Omental fat pad (tissue), 4 donors: ENCODE measurements at places on chromosomes 4 and X.

- no peak for DNase-seq
These were observed 39.8 kb upstream of the ATOH1 start for GRCh38 chr4:93788712-93789111.

- DNase-seq, result no peak
These were observed 563.9 kb downstream of the GRXCR1 start for GRCh38 chr4:43456383-43456782.

GRCh38 chr4:56241500-56241899 lies 145.8 kb downstream of the AASDH start:
- no peak for DNase-seq

- no peak for DNase-seq
These were observed 991.9 kb downstream of the NLGN4X start for GRCh38 chrX:5236749-5237148.

DNA sequence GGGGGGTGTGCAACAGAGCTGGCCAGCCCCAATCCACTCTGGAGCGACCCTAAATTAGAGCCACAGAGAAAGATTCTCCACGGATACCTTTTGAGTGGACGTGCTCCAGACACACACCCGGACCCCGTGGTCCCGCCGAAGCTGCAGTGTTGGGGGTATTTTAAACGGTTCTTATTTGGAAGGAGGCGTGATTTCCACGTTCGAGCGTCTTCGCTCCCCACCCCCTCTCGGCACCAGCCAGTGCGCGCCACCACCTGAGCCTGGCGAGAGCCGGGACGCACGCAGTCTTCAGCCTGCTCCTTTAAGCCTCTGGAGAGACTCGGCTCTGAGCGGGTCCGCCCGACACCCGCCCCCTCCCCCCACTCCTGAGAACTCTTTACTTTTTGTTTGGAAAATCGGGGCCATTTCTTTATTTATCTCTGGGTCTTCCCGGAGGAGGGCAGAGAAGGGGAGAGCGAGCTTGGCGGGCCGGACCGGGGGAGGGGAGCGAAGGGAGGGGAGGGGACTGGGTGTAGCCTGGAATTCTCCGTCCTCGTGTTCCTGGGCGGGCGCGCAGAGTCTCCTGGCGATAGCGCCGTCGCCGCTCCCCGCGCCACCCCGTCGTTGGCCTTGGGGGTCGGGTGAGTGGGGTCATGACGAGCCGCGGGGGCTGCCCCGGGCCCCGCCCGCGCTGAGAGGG lies 668 bp upstream of the PTCHD1 start:
- no peak for DNase-seq

- no peak for DNase-seq
These were observed 230.5 kb upstream of the PUDP start for GRCh38 chrX:7378406-7378805.

GRCh38 chr4:181821039-181822004 lies 421.9 kb upstream of the TENM3 start:
- no peak for DNase-seq

DNA sequence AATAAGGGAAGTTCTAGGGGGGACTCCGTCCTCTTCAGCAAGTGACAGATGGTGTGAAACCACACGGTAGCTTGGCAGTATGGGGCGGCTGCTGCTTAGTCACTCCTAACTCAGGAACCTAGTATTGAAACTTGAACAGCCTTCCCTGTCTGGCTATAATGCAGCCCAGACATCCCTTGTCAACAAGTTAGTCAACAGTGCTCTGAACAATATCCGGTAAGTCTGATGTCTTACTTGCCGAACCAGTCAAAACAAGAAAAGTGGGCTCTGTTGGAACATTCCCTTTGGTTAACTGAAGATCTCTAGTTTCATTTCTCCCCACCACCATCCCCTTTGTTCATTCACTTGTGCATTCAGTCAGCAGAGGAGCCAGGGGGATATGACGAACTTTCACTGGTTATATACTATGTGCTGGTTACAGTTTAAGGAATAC lies 18.7 kb upstream of the CXCL13 start:
- DNase-seq, result no peak

GRCh38 chrX:42098900-42099299 lies 175.5 kb upstream of the CASK start:
- DNase-seq, result no peak

DNA sequence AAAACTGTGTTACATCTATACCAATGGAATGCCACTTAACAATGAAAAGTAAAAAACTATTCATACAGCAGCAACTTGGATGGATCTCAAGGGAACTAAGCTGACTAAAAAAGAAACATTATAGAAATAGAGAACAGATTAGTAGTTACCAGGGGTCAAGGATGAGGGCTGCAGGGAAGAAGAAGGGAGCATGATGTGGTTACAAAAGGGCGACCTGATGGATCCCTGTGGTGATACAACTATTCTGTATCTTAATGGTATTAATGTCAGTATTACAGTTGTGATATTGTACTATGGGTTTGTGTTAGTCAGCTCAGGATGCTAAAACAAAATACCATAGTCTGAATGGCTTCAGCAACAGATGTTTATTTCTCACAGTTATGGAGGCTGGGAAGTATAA lies 190.7 kb downstream of the ZNF674 start:
- no peak for DNase-seq

DNA sequence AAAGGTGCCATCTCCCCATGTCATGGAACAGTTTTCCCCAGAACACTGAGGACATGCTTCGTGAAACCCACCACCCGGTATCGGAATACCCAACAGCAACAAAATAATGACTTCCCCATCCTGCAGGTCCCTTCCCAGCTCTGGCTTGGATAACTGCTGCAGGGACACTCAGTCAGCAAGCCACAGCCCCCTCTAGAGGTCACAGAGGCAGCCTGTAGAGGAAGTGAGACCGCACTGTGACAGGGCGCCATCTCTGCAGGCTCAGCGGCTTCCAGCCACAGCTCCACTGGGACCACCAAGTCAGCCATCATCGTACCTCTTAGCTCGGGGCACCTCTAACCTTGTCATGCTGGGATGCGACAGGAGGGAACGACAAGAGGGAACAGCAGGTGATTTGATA lies 315.9 kb downstream of the LDB2 start:
- DNase-seq, result no peak

DNA sequence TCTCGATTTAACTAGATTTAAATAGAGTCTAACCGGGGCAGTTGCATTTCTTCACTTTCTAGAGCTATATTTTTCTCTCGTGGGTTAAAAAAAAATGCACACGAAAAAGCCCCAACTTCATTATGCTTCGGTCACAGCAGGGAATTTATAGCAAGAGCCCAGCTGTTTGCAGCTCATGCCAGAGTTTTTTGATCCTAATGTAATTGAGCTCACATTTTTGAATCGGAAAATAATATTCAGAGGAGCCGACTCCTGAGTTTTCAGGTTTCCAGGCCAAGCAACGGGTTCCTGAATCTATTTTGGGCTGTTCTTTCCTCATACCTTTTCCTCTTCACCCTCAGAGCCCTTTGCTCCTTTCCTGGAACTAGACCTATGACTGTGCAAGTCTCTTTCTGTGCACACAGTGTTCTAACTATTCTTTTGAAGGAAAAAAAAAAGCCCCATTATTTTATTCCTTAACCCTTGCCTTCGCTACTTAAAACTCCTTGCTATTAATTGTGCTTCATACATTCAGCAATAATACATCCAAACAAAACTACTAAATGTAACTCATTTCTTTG lies 27.5 kb upstream of the ESX1 start:
- no peak for DNase-seq

DNA sequence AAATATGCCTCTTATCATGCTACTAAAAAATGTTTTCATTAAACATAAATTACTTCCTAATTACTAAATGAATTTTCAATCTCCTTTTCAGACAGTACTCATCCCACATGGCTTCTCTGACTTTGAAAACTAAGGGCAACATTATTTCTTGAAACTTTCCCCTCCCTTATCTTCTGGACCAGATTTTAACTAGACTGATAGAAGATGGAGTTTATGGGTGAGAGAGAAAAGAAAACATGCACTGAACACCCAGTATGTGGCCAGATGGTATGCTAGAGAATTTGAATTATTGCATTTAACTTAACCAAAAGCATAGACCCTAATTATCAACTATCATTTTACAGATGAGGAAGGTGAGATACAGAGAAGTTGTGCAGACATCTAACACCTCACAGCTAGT lies 16.8 kb downstream of the CNOT6L start:
- DNase-seq, result no peak

- DNase-seq, result no peak
These were observed 98.9 kb downstream of the LARP1B start for GRCh38 chr4:128159967-128160366.

DNA sequence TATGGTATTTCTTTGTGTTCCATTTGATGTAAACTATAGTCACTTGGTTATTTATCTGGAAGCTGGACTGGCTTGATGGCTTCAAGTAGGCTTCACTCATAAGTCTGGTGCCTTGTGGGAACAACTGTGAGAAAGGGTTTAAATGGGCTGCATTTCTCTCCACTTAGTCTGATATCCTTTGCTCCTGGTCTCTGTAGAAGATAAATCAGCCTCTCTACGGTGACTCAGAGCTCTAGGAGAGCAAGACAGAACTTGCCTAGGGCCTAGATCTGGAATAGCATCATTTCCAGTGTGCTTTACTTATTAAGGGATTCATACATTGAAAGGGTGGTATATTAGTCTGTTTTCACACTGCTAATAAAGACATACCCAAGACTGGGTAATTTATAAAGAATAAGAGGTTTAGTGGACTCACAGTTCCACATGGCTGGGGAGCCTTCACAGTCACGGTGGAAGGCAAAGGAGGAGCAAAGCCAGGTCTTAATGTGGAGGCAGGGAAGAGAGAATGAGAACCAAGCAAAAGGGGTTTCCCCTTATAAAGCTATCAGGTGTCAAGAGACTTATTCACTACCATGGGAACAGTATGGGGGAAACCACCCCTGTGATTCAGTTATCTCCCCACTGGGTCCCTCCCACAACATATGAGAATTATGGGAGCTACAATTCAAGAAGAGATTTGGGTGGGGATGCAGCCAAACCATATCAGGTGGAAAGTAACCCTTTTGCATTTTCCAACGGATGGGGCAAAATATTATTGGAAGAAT lies 1746.4 kb upstream of the PCDH7 start:
- DNase-seq, result no peak

DNA sequence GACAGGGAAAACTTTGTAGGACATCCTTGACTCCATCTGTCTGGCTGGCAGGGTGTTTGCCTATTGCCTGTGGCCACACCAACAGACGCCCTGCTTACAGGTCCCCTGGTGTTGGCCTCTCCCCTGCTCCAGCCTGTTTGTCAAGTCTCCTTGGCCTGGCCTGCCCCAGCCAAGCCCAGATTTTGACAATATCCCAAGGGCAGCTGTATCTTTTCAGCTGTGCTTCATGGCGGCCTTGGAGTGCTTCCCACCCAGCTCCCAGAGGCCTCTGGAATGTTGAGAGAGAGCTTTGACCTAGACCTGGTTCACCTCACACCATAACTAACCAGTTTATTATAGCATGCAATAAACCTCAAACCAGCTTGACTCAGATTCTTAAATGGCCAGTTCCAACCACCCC lies 204.0 kb upstream of the NHS start:
- no peak for DNase-seq

DNA sequence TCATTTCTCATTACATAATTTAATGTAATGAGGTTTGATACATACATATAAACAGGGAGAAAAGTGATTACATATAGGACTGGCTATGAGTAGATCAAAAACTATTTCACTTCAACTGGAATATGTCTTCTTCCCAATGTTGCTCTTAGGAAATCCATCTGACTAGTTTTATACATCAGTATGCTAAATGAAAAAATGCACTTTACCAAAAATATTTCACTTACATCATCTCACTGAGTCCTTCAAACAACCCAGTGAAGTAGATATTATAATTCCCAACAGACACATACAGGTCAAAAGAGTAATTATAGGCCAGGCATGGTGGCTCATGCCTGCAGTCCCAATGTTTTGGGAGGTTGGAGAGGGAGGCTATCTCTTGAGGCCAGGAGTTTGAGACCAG lies 215.9 kb downstream of the MID1 start:
- no peak for DNase-seq

- no peak for DNase-seq
These were observed 40.9 kb downstream of the GPR143 start for GRCh38 chrX:9724711-9725110.

- DNase-seq, result no peak
These were observed 4.4 kb upstream of the SMR3A start for GRCh38 chr4:70356185-70356584.

DNA sequence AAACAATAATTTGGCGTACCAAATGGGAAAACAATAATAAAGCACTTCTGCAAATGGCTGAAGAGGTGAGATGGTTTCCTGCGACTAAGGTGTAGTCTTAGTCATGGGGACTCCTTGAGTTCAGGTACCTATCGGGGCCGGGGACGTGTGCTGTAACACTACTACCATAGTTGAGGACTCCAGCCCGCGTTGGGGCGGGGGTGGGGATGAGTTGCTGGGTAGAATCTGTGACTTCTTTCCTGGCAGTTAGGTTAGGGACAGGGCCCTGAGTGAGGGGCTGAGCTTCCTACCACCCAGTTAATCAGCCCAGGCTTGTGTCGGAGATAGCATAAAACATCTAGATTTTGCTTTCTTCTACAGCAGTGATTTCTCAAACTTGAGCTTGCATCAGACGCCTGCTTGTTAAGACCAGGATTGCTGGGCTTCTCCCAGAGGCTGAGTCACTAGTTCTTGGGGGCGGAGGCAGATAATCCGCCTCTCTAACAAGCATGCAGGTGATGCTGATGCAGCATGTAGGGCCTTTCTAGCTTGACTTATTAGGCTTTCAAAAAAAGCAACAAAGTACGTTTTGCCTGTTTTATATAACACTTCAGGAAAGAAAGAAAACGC lies 30.2 kb downstream of the RBBP7 start:
- no peak for DNase-seq

DNA sequence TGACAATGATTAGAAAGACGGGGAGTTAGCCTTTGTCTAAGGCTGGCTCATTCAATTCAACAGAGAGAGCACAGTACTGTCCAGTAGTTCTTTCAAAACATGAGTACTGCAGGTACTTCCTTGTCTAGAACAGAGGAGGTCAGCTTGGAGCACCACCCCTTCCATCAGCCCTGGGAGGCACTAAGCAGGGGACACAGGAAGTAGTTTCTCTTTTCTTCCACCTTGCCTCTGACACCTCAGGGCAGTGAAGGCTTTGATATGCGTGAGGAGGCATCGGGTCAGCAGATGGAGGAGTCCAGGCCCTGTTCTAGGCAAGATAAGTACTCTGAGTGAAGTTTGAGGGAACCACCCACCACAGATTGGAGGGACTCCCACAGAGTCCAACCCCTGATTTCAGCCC lies 33.1 kb downstream of the MAGEB10 start:
- no peak for DNase-seq

- no peak for DNase-seq
These were observed 40.1 kb downstream of the LDB2 start for GRCh38 chr4:16858275-16858752.

DNA sequence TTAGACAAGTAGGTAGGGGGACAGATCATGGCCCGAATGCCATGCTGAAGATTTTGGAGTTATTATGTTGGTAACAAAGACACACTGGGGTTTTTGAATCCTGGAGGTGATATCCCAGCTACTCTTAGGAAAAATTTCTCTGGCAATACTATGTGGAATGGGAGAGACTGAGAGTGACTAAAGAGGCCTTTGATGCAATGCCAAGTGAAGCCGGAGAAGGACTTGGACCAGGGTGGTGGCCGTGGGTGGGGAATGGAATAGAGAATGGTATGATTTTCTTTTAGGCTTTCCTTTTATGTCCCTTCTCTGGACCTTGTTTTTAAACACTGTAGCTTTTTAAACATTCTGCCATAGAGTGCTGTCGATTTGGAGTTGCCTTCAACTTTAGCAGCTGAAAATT lies 141.6 kb downstream of the DCLK2 start:
- DNase-seq, result no peak
